Ascending aorta (tissue), 2 donors: ENCODE measurements at places on chromosomes 12 and 14.

- DNase-seq = no peak
Observed at GRCh38 chr12:49489720-49490119, 49.1 kb upstream of the KCNH3 start.

GRCh38 chr12:65384240-65384639 lies 105.8 kb downstream of the MSRB3 start:
- no peak for DNase-seq

DNA sequence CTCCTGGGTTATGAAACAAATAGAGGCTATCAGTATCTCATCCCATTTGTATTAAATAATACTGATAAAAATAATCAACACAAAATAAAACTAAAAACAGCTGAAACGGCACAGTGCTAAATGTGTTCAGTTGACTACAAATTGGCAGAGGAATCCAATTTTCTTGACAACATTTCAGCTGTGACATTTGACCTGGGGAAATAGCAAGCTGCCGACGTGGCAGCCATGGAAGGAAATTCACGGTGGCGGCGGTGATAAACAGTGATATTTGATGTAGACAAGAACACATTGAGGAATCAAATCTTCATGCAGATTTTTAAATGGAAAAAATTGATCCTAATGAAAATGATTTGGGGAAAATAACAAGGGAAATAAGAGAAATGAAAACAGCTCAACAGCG lies 159.1 kb upstream of the RTL1 start:
- no peak for DNase-seq

- no peak for DNase-seq
Observed at GRCh38 chr12:109518820-109519665, 41.6 kb downstream of the UBE3B start.

GRCh38 chr14:27090716-27091115 lies 492.9 kb upstream of the NOVA1 start:
- DNase-seq = no peak

GRCh38 chr12:132284827-132285741 lies 44.3 kb downstream of the GALNT9 start:
- no peak for DNase-seq

- DNase-seq = no peak
Observed at GRCh38 chr14:56899829-56900228, 89.5 kb upstream of the OTX2 start.
